Aorta (tissue), 5 donors: ENCODE measurements at places on chromosomes 6 and 20.

GRCh38 chr20:34165018-34165619 lies 53.1 kb upstream of the EIF2S2 start:
- DNase-seq = no peak

DNA sequence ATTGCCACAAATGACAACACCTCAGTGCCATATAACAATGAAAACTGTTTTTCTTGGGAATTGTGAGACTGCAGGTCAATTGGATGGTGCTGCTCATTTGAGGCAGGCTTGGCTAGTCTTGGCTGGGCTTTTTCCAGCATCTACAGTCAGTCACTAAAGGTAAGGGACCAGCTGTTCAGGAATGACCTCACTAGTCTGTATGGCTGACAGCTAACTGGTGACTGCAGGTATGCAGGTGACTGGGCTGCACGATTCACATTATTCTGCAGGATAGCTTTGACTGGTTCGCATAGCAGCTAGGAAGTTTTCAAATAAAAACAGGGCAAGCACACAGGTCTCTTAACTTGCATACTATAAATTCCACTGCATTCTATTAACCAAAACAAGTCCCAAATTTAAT lies 22.1 kb upstream of the HMGCLL1 start:
- no peak for DNase-seq

DNA sequence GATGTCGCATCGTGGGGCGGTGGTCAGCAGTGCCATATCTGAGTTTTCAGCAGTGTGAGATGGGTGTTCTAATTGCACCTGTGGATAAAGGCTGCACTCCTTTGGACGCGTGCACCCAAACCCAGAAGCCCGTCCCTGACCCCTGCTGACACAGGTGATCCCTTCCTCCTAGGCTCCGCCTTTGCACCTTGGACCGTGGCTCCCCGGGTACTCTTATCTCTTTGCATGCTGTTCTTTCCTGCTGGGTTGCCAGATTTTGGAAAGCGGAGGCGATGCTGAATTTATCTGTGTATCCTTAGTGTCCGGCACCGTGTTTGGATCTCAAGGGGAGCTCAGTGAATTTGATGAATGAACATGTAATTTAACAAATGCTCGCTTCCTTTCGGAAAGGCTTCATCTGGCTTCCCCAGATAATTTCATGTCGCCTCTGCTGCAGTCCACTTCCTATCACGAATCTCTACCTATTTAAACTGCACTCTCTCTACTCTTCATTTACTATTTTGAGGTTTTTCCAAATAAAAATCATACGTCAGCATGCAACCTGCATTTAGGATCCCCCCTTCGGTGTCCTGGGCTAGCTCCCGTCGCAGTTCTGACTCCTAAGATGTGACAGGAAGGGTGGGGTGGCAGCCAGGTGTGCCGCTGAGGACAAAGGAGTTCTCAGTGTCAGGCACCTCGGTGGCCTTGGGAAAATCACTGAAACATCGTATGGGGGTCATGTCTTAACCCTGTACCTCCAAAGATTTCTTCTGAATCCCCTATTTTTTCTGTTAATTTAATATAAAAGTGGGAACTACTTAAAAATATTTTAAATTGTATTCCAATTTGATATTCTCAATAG lies 753 bp upstream of the PERP start:
- no peak for DNase-seq

GRCh38 chr20:46558511-46558959 lies 8.1 kb upstream of the OCSTAMP start:
- DNase-seq = peak; percentile 81

GRCh38 chr20:33125983-33126382 lies 42.0 kb upstream of the BPIFA2 start:
- no peak for DNase-seq

DNA sequence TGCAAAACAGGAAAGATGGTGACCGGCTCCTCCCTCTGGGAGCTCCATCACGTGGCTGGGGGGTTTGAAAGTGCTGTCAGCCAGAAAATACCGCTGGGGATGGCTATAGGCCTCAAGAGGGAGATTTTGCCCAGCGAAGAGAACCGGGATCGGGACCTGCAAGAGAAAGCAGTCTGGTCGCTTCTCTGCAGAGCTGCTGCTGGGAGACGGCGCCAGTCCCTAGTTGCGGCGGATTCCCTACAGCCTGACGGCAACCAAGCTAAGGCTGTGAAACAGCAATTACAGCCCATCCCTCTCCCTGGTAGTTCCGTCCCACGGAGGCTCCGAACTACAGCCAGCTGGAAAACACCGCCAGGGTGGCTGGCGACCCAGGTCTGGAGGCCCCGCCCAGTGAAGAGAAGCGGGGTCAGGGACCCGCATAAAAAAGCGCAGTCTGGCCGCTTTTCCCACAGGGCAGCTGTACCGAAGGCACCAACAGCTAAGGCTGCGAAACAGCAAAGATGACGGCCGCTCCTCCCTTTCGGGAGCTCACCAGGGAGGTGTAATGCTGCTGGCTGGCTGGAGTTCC lies 238.1 kb upstream of the IRAK1BP1 start:
- DNase-seq = peak; percentile 39

- no peak for DNase-seq
Measured at GRCh38 chr6:142843361-142843760, 101.6 kb downstream of the HIVEP2 start.

DNA sequence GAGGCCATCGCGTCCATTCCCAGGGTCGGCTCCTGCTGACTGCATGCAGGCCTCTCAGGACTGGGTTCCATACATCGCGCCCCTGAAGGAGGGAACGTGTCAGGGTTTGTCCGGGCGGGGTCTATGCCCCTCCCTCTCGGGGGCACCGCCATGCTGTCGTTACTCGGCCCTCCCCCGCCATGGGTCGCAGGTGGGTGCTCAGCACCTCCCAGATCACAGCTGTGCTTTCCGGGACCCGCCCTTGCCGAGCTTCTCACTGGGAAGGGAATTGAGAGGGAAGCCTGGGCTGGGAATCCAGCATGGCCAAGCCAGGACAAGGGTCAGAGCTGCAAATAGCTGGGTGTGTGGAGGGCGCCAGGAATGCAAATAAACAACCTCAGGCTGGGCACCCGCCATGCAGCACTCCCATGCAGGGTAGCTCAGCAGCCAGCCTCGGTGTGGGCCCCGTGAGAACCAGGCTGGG lies at the start of gene FRMD1:
Gene FRMD1, minus strand, starts transcription at position 270 of the 463 bp plus-strand sequence. Its CDS starts 118 bp downstream, at position 152.
- DNase-seq = no peak

DNA sequence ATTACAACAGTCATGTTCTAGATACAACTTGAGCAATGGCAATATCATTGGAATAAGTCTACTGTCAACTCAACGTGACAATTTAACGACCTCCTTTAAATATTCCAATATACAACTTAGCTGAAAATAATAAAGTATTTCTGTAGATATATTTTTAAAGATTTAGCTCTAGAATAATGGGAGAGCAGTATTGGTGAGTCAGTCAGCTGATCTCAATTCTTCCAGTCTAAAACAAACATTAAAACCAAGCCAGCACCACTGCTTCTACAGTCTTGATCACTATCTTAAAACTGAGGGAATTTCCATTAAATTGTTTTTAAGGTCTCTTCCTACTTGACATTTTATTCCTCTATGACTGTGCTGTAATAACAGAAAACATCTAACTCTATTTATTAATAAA lies 38.2 kb downstream of the NOL7 start:
- DNase-seq = no peak

DNA sequence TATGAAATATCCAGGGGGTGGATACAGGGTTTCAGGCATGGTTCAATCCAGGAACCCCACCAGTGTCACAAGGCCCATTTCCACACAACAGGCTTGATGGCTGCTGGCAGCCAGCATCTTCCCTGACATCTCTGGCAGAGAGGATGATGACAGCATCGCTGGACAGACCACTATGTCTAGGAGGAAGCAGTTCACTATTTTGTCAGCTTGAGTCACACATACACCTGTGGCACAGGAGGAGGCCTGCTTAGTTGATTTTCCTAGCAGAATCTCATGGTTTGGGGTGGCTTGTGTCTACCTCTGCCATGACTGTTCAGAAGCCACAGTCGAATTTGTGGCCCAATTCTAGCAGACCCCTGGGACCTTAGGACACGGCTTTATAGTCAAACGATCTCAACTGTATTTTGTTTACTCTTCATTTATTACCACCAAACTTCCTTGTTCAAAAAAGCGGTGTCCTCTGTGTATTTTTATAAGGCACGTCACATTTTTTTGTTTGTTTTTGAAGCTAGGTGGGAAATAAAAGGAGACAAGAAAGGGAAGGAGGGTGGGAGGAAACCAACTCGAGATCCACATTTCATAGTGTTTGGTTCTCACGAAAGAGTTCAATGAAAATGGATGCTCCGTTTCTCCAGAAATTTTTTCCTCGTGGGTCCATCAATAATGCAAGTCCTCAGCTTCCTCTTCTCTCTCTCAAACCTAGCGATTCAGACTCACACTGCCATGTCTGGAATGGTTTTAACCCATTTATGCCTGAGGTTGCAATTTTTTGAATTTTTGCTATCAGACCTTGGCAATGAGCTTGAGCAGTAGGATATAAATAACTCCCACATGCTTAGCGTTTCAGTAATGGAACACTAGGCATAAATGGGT lies 94.4 kb downstream of the TOX2 start:
- no peak for DNase-seq

DNA sequence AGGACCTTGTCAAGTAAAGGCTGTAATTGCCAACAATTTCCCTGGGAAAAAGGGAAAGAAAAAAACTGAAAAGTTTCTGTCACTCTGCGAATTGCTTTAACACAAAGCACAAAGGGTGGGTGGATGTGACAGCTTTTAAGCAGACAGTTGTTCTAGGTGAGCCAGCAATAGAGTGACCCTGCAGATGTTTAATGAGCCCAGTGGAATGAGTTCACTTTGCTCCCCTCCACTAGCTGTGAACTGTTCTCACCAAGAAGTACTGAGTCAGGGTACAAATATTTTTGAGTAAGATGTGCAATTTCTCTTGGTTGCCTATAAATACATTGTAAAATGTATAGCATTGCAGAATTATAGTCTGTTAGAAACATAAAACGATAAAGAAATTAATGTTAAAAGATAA lies 26.2 kb upstream of the LRRC1 start:
- no peak for DNase-seq

DNA sequence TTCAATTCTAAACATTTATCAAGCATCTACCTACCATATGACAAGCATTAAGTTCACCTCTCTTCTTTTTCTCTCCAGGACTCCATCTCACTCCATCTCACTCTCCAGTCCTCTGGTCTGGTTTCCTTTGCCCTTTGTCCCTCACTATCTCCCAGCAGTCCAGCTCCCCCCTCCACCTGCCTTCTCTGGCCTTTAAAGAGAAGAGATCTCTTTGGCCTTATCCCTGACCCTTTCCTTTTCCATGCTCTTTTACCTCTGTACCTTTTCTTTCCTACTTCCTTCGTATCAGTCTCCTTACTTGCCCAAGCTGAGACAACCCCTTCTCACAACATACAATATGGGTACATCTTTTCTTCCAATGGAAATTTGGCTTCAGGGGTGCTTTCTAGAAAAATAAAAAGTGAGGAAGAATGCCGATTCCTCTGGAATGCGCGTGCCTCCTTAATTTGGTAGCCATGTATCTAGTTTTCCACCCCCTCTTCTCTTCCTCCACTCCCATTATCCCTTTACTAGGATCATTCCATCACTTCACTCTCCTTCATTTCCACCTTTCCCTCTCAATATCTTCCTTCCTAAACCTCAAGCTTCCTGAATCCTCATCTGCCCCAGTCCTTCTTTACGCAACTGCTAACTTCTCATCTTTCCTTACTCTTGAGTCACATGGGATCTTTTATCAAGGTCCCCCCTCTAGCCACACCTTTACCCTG lies 745 bp upstream of the AGPAT1 start:
- DNase-seq = peak; percentile 17

GRCh38 chr6:116263353-116263752 lies 9.5 kb upstream of the TSPYL4 start:
- no peak for DNase-seq

GRCh38 chr6:166989427-166990032 lies 9.7 kb upstream of the CEP43 start:
- DNase-seq = no peak

DNA sequence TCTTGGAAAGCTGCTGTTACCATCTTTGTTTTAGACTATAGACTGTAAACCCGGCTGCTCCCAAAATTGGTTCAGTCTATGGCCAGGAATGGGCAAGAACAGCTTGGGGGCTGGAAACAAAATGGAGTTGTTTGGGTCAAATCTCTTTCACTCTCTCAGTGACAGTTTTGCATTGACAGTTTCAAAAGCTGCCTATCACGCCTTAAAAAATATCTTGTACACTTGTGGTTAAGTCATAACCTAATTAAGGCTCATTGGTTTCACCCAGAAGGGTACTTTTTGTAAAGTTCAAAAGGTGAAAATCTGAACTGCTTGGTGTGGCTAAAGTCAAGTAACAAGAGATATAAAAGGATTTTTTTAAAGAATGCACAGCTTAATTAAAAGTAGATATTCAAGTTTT lies 76.1 kb upstream of the PRL start:
- no peak for DNase-seq

DNA sequence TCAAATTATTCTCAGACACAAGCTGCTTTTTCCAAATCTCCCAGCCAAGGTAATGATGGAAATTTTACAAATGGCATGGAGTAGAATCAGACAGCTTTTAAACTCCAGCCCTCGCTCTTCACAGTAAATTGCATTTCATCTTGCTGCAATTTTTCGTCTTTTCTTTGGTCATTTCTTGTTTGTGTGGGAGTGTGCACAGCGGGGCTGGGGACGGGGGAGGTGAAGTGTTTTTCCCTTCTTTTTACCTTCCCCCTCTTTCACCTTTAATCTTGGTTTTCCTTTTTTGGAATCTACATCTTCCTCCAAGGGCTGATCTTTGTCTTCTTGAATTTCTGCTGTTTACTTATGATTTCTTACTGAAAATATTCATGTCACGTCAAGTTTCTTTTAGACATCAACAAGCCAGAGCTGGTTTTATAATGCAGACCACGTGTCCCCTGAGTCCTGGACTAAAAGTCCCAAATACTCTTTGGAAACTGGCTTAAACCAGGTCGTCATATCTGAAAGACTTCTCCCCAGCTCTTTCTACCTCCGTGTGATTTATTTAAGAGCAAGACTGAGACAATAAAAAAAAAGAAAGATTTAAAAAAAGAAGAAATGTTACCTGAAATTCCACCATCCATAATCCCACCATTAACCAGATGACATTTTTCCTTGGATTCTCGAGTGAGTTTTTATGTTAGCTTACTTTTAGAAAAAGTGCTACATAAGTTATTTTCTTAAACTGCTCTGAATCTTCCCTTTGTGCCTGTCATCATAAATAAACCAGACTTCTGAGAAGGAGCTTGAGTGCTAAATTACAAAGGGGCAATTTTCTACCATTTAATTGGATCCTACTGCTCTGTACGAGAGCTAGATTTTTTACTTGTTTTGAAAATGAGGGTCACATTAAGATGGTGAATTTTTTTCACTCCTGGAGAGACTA lies 52.0 kb downstream of the MAP3K5 start:
- DNase-seq = no peak

- DNase-seq = no peak
Measured at GRCh38 chr6:124719913-124720312, 242.3 kb upstream of the RNF217 start.

- no peak for DNase-seq
Measured at GRCh38 chr6:154766288-154766687, 33.1 kb downstream of the SCAF8 start.
